ENCODE measurements at places on chromosomes 5 and 9.

- no peak for DNase-seq
Observed at GRCh38 chr5:101036778-101037177, 133.7 kb upstream of the ST8SIA4 start.

- no peak for DNase-seq
Observed at GRCh38 chr5:152188251-152188650, 216.8 kb downstream of the NMUR2 start.

GRCh38 chr5:34500236-34500847, 155.8 kb upstream of the RAI14 start:
- DNase-seq, result no peak

DNA sequence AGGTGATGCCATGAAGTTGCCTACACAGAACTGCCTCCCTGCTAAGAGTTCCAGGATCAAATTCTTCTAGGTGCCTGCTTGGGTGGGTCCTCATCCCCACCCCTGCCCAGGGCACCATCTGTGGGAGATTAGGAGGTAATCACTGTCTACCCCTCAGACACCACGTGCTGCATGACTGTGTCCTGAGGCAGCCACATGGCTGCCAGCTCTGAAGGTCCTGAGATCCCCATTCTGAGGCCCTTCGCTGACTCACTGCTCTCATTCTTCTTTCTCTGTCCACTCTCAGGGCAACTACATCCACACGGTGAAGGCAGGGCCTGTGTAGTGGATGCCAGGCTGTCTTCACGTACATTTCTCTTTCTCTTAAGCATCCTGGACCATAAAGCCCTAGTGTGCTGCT, 222.9 kb upstream of the ANKRD55 start:
- DNase-seq, result no peak

- DNase-seq, result no peak
Observed at GRCh38 chr5:54874337-54875021, 110.9 kb downstream of the ESM1 start.

- no peak for DNase-seq
Observed at GRCh38 chr9:126584611-126585010, 29.1 kb upstream of the LMX1B start.

DNA sequence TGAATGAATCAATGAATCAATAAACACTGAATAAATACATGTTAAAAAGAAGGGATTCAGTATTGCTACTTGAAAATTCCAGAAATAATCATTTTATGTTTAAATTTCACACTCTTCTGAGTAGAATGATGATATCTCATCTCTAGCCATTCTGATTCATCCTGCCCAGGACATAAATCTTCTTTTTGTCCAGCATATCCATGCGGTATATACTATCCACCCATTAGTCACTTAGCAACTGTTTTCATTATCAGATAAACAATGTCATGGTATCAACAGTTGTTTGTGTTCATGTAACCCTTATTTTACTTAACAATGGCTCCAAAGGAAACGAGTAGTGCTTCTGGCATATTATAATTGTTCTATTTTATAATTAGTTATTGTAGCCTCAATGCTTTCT, 432.4 kb upstream of the SMC2 start:
- peak; percentile 15 for DNase-seq

DNA sequence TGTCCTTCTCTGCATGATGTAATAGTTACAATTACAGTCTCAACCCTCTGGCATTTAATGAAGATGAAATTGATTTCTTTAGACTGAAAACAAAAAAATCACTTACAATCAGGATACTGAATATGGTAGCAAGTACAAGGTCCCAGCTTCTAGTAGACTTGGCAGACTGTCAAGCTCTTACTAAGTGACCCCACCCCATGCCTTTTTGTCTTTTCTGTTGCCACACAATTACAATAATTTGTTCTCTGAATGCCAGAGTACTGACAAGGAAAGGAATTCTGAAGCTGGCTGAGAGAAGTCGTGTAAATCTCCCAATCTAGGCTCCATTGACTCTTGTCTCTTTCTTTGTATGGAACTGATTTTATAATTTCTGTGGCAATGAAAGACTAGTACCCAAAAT, 154.2 kb downstream of the TMC1 start:
- peak; percentile 66 for DNase-seq

GRCh38 chr5:9358961-9359685, 186.8 kb downstream of the SEMA5A start:
- no peak for DNase-seq

DNA sequence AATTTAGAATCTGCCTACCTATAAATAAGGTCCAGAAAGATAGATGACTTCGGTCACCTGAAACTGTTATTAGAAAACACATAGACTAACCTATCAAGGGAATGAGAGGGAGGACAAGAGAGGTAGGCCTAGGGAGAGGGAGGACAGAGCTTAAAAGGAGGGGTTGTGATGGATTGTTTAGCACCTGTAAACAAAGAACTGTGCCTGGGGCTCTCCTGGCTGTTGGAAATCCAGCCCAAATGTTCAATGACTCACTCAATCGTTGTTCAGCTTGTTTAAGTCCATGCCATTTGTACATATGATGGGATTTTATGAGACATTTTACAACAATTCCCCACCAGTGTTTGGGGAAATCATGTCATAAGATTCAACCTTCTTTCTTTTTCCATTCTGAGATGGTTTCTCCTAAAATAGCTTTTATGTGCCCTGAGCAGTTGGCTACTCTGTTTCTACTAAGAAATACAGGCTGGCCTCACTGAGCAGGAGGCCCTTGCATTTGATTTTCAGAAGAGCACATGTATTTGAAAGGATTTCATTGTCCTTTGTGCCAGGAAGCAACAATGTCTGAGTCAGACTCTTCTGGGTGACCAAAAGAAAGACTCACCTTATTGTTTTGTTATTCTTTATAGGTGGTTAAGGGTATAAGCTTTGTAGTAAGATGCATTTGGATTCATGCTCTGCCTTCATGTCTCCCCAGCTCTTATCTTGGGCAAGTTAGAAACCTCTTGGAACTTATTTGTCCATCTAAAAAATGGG, 48.2 kb upstream of the GPR151 start:
- peak; percentile 2 for DNase-seq

DNA sequence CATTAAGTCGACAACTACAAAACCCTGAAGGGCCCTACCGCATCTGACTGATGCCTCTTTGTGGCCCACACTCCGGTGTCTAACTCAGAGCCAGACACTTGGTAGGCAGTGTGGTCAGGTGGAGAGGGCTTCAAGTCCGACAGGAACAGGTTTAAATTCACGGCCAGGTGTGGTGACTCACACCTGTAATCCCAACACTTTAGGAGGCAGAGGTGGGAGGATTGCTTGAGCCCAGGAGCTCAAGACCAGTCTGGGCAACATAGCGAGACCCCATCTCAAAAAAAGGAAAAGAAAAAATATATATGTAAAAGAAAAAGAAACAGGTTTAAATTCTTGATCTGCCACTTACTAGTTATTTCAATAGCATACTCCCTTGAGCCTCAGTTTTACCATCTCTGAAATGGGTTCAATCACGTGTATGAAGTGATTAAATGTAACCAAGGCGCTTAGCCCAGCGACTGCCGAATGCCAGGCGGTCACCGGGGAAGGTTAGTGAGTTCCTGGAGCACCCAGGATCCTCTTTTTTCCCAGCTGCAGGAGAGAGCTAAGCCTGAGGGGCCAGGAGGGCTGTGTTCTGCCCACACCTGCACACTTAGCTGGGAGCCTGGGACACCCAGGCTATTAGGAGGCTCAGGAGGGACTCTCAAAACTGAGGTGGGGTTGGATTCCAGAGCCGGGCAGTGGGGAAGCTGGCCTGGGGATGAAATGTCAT, 943 bp downstream of the CLTB start:
- DNase-seq, result no peak
